Tibial artery (tissue), 4 donors: ENCODE measurements at places on chromosomes 3 and 15.
A peak's percentile ranks its signal among the peaks of the same experiment; 100 is the strongest.

GRCh38 chr15:62262305-62262941, 97.3 kb upstream of the C2CD4B start:
- no peaks in the 10 kb centered on the region for H3K27me3 ChIP-seq
- DNase-seq: no peak
- H3K4me1 ChIP-seq: no peaks in the 10 kb centered on the region

GRCh38 chr3:32862247-32862935, 44.6 kb downstream of the TRIM71 start:
- no peaks in the 10 kb centered on the region for H3K4me1 ChIP-seq
- no peak overlapping the region for H3K4me3 ChIP-seq
- H3K27me3 ChIP-seq: no peaks in the 10 kb centered on the region
- no peak for DNase-seq

- no peaks in the 10 kb centered on the region for H3K4me1 ChIP-seq
- H3K4me3 ChIP-seq: no peak overlapping the region
- H3K27me3 ChIP-seq: no peaks in the 10 kb centered on the region
- H3K27ac ChIP-seq: no peak overlapping the region
- no peaks in the 10 kb centered on the region for H3K36me3 ChIP-seq
Observed at GRCh38 chr3:186759231-186759930, 24.0 kb upstream of the EIF4A2 start.

- DNase-seq: peak; percentile 46
- H3K27ac ChIP-seq: no peak overlapping the region
- no peaks in the 10 kb centered on the region for H3K36me3 ChIP-seq
- H3K4me3 ChIP-seq: no peak overlapping the region
- peaks cover 19% of the 10 kb centered on the region for H3K4me1 ChIP-seq
- no peaks in the 10 kb centered on the region for H3K27me3 ChIP-seq
Observed at GRCh38 chr15:92617549-92618520, 37.7 kb downstream of the FAM174B start.
